ENCODE measurements at places on chromosomes 11 and 22.

GRCh38 chr11:32071811-32072210 lies 19.1 kb upstream of the RCN1 start:
- no peak for DNase-seq

- no peak for DNase-seq
Observed at GRCh38 chr22:46734830-46735453, 3.1 kb downstream of the CERK start.

DNA sequence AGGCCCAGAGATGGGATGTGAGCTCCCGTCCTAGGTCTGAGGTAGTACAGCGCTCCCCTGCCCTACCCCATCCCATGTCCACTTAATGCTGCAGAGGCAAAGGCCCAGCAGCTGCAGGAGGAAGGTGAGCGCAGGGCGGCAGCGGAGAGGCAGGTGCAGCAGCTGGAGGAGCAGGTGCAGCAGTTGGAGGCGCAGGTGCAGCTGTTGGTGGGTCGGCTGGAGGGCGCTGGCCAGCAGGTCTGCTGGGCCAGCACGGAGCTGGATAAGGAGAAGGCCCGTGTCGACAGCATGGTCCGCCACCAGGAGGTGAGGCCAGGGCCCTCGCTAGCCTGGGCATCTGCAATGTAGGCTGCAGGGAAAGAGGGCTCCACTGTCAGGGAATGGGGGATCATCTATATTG lies 15.2 kb downstream of the CCDC157 start:
- DNase-seq, result no peak

GRCh38 chr11:111098091-111098490 lies 147.4 kb upstream of the POU2AF2 start:
- DNase-seq, result no peak

DNA sequence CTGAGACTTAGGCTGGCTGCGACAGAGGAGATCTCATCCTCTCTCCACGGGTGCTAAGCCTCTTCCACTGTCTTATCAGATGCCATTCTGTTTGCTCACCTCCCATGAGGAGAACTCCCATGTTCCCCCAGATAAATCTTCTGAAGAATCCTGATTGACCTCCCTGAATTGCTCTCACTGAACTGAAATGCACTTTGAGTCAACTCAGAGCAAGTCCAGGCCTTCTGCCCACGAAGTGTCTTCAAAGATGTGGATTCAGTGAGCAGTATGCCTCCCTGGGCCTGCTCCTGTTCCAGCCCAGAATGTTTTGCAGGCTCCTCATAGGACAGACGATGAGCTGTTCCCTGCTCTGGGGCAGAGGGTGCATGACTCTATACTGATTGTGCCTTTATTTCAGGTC lies 17.4 kb downstream of the TUB start:
- no peak for DNase-seq

GRCh38 chr11:48193876-48194275 lies 22.7 kb upstream of the OR4B1 start:
- DNase-seq, result no peak

DNA sequence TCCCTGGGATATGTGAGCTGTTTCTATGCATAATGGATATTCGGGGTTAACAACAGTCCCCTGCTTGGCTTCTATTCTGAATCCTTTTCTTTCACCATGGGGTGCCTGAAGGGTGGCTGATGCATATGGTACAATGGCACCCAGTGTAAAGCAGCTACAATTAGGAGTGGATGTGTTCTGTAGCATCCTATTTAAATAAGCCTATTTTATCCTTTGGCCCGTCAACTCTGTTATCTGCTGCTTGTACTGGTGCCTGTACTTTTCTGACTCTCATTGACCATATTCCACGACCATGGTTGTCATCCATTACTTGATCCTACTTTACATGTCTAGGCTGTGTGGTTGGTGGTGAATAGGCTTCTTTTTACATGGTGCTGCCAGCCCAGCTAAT lies 1.3 kb downstream of the TUG1 start:
- DNase-seq, result no peak

GRCh38 chr22:32080904-32081303 lies 37.8 kb downstream of the SLC5A1 start:
- DNase-seq, result no peak

DNA sequence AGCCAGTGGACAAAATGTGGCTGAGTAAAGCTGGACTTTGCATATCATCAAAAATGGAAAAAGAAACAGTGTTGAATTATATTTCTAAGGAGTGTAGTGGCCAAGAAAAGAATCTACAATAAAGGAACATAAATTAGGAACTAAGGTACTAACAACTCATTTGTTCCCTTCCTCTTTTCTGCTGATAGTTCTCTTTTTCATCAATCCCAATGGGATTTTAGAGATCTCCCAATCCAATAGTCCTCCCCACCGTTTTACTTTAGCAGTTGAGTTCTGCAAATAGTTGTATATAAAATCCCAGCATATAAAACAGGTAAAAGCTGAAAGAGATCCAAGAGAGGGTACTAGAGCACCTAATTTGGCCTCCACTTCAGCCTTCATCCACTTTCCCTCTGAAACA lies 2.0 kb downstream of the PRCP start:
- no peak for DNase-seq

GRCh38 chr11:16603245-16603644 lies 135.2 kb upstream of the C11orf58 start:
- no peak for DNase-seq

DNA sequence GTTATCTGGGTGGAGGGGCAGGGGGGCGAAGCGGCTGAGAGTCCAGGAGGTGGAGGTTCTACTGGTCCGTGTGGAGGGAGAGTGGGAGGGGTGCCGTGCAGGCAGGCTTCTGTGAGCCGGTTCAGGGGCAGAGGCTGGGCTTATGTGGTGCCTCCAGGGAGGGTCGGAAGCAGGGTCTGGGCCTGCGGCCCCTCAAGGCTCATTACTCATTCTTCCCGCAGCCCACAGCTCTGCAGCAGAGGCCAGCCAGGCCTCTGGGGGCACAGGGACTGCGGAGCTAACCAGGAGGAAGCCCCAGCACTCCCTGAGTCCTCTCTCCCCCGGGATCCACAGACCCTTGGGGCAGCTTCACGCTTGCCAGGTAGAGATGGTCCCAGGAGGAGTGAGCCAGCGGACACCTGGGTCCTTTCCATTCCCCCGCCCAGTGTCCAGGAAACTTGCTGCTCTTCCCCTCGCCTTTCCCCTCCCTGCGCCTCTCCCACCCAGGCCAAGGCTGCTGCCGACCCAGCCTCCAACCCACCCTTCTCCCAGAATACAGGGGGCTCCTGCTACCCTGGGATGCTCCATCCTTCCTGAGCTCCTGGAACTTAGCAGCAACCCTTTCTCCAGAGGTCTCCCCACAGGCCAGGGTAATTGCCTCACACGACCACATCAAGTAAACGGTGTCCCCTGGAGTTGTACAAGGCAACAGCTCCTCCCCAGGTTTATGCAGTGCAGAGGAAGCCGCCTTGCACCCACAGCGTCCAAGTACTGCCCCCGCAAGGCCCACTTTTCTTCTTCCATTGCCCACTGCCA lies 6.3 kb downstream of the NRXN2 start:
- no peak for DNase-seq

DNA sequence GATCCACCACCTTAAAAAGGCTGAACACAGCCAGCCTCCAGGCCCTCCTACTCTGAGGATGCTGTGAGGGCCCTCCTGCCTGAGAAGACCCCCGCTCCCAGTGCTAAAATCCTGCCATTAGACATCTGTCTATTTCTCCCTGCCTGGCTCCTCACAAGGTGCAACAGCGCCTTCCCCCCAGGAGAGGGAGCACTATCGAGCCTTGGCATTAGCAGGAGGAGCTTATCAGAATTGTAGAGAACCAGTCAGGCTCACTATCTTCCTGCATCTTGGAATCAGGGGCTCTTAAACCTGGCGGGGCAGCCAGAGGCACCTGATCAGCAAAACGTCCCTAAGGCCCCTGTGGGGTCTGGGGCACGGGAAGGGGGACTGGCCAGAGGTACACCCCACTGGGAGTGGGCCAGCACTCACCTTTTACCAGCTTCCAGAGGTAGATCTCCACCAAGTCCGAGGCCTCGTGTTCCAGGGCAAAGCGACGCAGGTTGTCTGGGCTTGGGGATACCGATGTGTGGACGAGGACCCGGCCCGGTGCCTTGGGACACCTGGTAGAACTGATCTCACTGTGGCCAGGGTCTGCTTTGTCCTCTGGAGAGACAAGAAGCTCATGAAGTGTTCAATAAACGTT lies 28.7 kb downstream of the CHRDL2 start:
- DNase-seq, result peak; percentile 6

DNA sequence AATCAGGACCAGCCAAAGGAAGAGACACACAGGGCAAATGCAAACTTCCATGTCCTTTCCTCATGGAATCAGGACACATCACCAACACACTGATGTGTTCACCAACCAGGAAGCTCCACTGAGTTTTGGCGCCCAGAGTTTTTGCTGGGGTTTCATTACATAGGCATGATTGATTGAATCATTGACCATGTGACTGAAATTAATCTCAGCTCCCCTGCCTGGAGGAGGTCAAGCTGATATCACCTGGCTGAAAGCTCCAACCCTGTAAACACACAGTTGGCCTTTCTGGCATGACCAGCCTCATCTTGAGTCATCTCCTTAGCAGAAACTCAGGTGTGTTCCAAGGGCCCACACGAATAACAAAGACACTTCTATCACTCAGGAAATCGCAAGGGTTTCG lies 133.2 kb downstream of the TRIM29 start:
- DNase-seq, result no peak

- no peak for DNase-seq
Observed at GRCh38 chr22:27663812-27664211, 137.7 kb downstream of the MN1 start.

GRCh38 chr11:87125257-87125656 lies 87.5 kb downstream of the TMEM135 start:
- no peak for DNase-seq

GRCh38 chr11:111602865-111603610 lies 789 bp downstream of the SIK2 start:
- DNase-seq, result peak; percentile 13

DNA sequence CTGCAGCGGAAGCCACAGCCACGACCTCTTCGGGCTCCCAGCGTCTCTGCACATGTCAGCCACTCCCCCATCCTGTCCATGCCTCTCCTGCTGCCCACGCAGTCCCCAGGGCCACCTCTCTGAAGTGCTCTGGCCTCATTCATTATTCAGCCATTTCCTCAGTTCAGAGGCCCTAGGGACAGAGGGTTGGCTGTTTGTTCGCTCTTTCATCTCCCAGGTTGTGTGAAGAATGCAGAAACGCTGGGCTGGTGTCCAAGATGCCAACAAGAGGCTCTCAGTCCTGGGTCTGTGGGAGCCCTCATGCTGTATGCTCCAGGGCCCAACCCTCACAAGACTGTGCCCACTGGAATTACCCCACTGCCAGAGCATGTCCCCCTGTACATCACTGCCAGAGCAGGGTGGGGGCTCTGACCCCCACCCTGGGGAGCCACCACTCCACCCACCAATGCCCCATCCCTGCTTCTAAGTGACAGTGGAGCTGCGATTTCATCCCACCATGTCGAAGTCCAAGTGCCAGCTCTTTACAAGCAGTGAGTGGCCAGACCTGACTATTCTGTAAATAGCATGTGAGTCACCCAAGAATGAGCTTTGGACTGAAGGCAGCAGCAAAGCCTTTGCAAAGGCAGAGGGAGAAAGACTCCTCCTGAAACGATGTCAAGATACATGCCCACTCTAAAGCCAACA lies 209.6 kb downstream of the BUD13 start:
- no peak for DNase-seq

GRCh38 chr11:27254744-27255446 lies 108.1 kb downstream of the CCDC34 start:
- no peak for DNase-seq

GRCh38 chr11:106427736-106428135 lies 350.3 kb downstream of the AASDHPPT start:
- no peak for DNase-seq

DNA sequence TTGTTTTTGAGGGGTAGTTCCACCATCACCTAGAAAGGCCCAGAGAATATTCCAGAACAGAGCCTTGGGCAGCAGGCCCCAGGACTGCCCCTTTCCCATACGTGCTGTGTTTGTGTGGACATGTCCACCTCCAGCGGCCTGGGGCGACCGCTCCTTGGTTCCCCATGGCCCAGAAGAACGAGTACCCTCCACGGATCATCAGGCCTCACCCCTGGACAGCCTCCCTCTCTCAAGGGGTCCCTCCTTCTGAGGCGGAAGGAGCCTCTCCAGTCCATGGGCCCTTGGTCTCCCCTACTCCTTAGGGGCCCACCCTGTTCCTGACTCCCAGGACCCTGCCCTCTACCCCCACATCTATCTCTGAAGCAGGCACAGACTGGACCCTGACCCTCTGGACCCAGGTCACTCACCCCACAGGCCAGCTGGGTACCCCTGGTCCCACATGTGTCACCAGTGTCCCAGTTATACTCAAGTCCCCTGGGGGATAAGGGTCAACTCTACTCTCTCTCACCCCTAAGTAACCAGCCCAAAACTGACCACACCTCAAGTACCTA lies 32.6 kb downstream of the IGLL5 start:
- DNase-seq, result no peak

GRCh38 chr11:108672786-108673185 lies 7.9 kb downstream of the DDX10 start:
- DNase-seq, result no peak

- DNase-seq, result no peak
Observed at GRCh38 chr11:65551572-65552387, 6.4 kb downstream of the LTBP3 start.

DNA sequence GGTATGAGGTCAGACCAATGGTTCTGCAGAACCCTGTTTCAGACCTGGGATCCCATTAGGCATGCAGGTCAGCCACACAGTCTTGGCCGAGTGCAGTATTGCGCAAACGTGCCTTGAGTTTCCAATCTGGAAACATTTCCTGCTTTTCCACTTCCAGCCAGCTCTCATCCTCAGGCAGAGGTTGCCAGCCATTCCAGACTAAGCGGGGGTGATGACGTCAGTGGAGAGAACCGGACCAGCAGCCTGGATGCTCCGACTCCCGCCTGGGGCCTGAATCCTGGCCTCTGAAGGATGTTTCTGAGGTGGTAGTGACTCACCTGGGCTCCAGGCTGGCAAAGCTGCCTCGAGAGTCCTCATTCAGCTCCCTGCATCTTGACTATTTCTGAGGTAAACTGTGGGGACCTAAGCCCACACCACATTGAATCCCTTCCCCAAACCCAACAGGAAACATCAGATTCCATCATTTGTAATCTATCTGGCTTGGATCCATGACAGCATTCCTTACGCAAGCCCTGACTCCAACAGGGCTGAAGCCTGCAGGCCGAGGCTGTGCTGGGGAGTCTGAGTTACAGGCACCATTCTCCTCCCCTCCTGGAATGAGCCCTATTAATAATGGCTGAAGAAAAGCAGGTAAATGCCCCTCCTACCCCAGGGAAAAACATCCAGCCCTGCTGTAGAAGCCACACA lies 83.0 kb downstream of the ABTB2 start:
- DNase-seq, result no peak

Measured in activated naive CD4-positive, alpha-beta T cell (primary cell).